ENCODE measurements at places on chromosomes 3 and 15.

DNA sequence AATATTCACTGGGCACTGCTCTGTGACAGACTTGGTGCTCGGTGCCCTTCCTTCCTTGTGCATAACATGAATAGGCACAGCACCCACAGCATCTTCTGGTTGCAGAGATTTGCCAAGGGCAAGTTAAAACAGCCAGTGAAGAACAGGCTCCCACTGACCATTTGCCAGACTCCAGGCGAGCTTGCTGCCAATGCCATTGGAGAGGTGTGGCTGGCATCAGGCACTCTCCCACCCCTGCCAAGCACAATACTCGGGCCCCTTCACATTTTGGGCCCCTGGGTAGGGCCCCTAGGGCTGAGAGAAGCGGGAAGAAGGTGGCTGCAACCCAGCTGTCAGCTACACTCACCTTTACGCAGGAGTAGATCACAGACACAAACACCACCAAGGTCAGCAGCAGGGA is 112.1 kb downstream of the SEC22A start:
- no peak for DNase-seq

GRCh38 chr3:101166150-101166549 is 154.2 kb downstream of the IMPG2 start:
- no peak for DNase-seq

GRCh38 chr3:138625707-138626365 is 17.3 kb downstream of the FAIM start:
- DNase-seq = no peak

DNA sequence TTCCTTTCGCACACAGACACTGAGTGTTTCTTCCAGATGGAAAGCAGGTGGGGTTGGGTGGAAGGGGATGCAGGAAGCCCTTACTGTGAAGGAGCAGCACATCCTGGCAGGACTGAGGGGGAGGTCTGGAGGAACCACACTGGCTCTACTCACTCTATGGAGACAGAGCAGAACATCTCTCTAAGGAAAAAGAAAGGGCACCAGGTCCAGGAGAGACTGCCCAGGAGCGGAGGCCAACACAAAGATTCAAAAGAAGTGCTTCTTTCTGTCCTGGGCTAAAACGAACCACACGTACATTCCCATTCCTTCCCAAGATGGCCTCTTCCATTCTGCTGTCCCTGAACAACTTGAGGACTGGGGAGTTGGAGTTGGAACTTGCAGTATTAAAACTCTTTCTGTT is 13.8 kb upstream of the VIPR1 start:
- DNase-seq = no peak

GRCh38 chr15:48631176-48631770 is 14.2 kb downstream of the FBN1 start:
- no peak for DNase-seq

DNA sequence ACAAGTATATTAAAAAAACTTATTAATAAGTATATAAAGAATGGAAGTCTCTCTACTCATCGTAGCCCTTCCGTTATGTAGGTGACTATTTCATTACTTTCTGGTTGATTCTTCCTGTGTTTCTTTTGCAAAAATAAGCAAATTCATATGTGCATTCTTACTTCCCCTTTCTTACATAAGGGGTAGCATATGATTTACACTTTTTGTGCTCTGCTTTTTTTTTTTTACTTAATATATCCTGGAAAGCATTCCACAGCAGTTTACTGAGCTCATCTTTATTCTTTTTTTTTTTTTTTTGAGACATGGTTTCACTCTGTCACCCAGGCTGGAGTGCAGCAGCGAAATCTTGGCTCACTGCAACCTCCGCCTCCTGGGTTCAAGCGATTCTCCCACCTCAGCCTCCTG is 12.9 kb downstream of the SCAMP5 start:
- DNase-seq = no peak

- DNase-seq = no peak
These were observed 51.6 kb upstream of the FSIP1 start for GRCh38 chr15:39834256-39834655.

- DNase-seq = no peak
These were observed 11.7 kb upstream of the WNT7A start for GRCh38 chr3:13891492-13892073.

- DNase-seq = no peak
These were observed 19.0 kb downstream of the SMAD6 start for GRCh38 chr15:66721020-66721419.

DNA sequence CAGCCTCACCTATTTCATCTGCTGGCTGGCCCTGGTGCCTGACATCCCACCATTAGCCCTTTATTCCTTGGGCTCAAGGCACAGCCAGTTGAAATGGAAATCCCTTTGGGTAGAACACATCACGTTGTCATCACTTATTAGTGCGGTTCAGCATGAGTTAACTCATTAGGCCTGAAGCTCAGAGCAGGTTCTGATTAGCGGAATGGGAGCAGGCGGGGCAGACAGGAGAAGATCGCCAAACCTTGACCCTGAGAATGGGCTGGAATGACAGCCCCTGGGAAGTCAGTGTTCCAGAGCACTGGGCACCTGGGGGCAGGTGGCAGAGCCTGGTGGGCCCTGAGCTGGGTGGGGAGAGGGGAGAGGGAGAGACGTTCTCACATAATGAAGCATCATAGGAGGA is 5.8 kb downstream of the ITGA11 start:
- DNase-seq = no peak

DNA sequence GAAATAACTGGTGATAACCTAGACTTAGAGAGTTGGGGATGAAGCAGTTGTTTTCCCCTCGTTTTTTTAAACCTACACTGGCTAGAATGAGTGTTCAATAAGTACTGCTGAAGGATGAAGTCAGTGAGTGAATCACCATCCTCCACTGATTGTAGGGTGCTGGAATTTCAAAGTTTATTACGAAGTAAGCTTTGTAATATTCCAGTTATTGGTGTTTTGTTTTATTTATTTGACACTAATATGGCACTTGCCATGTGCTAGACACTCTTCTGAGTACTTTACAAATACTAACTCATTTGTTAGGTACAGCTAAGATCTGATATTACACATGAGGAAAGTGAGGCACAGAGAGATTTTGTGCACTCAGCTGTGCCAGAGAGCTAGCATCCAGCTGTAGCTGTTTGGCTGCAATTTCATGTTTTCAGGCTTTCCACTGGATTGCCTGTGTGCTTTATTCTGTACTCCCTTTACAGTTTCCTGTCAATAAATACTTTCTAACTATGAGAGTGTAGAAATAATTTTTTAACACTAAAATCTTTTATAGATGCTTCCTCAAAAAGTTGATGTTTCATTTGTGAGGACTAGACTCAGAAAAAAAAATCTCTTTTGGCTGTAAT is 5.8 kb downstream of the MAP2K5 start:
- no peak for DNase-seq

GRCh38 chr3:20125897-20126296 is 60.1 kb downstream of the SGO1 start:
- no peak for DNase-seq

DNA sequence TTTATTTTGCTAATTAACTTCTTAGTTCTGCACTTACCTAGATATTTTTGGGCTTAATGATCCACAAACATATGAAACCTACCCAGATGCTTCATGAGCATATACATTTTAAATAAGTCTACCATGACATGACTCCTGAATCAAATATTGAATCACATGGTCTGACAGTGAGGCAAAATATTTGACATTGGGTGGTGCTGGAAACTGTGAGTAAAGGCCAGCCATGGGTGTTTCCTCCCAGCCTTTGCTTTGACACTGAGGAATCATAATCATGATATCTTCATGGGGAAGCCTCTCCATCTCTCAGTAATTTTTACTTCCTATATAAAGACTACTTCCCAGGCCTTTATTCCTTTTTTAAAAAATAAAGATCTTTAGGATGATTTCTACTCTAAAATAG is 22.8 kb upstream of the SSR3 start:
- DNase-seq = no peak

GRCh38 chr3:180922242-180922641 is 9.8 kb downstream of the FXR1 start:
- DNase-seq = no peak

Data from T-helper 1 cell (primary cell).